Esophagus squamous epithelium (tissue), 5 donors: ENCODE measurements at places on chromosomes 7 and 10.

GRCh38 chr10:114395366-114396022 lies 8.8 kb downstream of the AFAP1L2 start:
- DNase-seq, result no peak

- no peak for DNase-seq
These were observed 299.5 kb downstream of the ELMO1 start for GRCh38 chr7:37149051-37149772.

- no peak for DNase-seq
These were observed 30.4 kb upstream of the DDC start for GRCh38 chr7:50595491-50596102.

GRCh38 chr7:28933846-28934320 lies 24.2 kb downstream of the TRIL start:
- no peak for DNase-seq

- no peak for DNase-seq
These were observed 1.9 kb downstream of the EZH2 start for GRCh38 chr7:148882192-148882591.

- no peak for DNase-seq
These were observed 22.5 kb upstream of the VAX1 start for GRCh38 chr10:117160567-117160966.

DNA sequence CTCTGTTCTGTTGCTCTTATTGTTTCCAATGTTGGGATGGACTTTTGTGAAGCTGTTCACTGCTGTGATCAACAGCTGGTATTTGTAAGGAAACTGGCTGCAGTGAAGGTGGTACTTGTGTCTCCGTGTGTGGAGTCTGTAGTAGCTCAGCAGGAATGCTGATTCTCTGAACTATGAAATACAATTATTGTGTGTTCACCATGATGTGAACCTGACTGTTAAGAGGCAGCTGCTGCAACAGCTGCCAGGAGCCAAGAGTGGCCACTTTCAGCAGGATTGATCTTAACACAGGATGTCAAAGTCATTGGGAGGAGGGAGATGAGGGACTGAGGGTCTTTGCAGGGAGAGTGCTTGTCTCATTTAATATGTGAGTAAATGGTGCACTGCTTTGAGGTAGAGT lies 13.9 kb downstream of the VSTM2A start:
- DNase-seq, result no peak
